ENCODE measurements at places on chromosomes 1 and 21.

DNA sequence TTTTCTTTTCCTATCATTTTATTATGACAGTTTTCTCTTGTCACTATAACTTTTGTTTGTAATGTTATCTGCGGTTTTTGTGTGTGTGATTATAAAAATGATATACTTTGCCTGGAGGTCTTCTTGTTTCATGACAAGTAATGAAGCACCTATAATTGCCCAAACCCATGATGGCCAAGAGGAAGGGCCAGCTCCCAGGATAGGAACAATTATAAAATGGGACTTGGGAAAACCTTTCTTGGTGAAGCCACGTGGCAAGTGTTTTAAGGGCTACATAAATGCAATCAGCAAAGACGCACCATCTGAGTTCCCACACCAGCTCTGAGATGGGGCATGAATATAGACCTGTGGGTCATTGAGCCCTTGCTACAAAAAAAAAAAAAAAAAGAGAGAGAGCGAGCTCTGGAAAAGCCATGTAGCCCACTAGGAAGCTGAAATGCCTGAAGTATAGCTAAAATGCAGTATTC lies 462.6 kb upstream of the RUNX1 start:
- peak; percentile 68 for DNase-seq

DNA sequence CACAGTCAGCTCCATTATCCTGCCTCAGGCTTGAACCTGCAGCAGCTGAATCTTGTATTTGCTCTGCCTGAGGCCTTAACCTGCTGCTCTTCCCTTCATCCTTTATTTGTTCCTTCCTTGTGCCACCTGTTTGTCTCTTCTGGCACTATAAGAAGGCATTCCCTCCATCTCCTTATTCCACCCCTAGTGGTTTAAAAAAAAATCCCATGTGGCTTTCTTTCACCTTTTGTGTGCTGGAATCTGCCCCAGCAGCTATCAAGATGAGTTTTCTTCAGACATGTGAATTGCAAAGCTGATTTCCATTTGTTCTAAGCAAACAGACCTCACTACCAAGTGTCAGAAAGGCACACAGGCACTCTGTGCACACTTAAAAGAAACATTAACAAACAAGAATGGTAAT lies 294.6 kb downstream of the TTLL7 start:
- DNase-seq = no peak

GRCh38 chr1:78375996-78376395 lies 114.8 kb upstream of the PTGFR start:
- no peak for DNase-seq

GRCh38 chr1:145980457-145980994 lies 15.9 kb downstream of the TXNIP start:
- no peak for DNase-seq

- no peak for DNase-seq
Measured at GRCh38 chr1:41371630-41372599, 10.7 kb downstream of the FOXO6 start.

DNA sequence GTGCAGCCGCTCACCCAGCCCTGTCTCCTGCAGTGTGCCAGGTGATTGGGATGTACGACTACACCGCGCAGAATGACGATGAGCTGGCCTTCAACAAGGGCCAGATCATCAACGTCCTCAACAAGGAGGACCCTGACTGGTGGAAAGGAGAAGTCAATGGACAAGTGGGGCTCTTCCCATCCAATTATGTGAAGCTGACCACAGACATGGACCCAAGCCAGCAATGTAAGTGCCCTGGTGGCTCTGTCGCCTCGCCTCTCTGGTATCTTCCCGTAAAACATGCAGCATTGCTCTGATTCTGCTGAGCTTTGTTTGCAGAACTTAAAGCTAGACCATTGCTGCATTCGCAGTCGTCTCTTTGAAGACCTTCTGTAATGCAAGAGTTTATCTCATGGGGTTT lies 79.2 kb downstream of the ATP5PO start:
- no peak for DNase-seq

- no peak for DNase-seq
Measured at GRCh38 chr1:81369833-81370232, 430.9 kb upstream of the ADGRL2 start.

DNA sequence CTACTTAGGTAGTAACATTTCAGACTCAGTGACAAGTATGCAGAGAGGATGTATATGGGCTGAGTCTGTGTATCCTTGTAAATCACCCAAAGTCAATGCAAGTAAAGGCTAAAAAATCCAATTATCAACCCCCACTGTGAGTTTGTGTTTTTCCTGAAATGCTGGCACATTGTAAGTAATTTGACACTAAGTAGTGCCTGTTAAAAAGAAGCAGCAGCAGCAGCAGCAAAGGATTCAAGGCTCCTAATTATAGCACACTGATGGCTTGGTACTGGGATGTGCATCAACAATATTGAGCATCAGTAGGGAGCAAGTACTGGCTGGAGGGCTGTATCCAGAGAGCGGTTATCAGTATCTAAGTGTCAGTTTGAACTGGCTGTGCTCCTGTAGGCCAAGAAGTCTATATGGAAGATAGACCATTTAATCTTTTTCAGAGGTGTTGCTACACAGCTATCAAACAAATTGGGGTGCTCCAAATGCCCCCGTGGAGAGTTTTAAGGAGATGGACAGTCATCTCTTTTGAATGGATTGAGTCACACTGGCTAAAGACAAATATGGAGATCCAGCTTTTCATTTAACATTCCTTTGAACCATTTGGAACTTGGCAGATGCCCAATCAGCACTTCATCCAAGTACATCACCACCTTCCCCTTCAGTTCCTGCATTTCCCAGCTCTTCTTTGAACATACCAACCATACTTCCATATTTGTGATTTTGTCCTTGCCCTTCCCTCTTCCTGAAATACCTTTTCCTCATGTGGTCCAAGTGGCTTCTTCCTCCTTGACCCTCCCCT lies 241.2 kb upstream of the ST6GALNAC5 start:
- no peak for DNase-seq

DNA sequence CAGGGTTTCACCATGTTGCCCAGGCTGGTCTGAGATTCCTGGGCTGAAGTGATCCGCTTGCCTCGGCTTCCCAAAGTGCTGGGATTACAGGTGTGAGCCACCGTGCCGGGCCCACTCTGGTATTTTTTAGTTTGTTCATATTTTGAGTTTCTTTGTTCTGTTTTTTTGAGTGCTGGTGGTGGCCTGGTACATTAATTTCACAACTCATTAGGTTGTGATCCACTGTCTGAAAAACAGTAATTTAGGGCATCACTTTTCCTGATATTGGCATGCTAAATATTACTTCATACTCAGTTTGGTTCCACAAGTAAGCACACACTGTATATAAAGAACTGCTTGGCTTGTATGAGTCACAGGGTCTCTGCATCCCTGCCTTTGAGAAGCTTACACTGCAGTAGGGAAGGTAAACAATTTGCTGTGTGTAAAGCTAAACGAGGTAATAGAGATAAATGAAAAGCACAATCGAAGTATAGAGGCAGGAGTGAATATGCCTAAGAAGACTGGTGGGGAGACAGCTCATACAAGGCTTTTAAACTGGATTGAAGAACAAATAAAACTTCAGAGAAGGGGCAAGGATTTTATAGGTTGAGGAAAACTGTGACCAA lies 7.7 kb downstream of the SNX27 start:
- DNase-seq = peak; percentile 32

GRCh38 chr1:1200876-1201810 lies 5.2 kb downstream of the TNFRSF18 start:
- no peak for DNase-seq

DNA sequence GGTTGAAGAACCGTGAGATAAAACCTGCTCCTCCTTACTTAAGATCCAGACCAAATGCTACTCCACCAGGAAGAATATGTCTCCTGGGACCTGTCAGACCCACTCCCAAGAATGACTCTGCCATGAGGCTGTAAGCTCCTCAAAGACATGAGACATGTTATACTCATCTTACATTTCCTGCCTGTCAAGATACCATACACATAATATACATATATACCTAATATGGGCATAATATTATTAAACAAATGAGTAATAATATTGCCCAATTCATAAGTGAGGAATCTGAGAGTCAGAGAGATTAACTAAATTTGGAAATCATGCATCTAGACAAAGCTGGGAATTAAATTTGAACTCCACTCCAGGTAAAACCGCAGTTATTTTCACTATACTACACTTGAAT lies 634.9 kb downstream of the LMO4 start:
- DNase-seq = no peak

GRCh38 chr1:182259229-182259872 lies 132.2 kb downstream of the GLUL start:
- peak; percentile 59 for DNase-seq

DNA sequence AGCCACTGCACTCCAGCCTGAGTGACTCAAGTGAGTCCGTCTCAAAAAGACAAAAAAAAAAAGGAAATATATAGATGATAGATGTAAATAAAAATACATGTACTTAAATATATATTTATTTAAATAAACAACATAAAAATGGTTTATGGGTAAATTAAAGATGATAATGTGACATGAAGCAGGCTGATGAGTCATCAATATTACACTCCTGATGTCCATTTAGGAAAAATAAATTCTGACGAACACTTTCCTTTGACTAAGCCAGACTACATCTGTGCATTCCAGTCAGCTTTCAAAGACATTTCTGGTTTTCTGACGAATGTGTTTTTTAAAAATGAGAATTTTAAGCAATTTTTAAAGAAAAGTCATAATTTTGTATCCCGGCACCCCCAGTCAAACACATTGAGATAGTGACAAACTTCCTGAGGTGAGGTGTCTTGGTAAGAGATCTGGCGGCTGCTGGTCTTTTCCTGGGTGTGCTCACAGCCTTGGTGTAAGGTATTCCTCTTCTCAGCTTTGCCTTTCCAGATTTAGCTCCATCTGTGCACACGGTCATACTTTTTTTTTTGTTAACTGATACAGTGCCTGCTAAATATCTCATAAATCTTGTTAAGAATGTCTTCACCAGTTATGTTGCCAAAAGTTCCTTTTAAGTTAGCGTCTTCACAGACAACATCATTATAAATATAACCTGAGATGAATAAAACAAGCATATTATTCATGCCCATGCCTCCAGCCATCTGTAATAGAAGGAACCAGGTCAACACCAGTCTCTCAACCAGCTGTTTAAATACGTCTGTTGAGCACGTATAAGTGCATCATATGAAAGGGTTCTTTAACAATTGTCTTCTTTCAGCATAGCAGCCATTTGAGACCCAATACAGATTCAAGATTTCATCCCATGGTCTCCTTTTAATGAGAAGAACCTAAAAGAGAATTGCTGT lies 214.5 kb upstream of the PLD5 start:
- no peak for DNase-seq

DNA sequence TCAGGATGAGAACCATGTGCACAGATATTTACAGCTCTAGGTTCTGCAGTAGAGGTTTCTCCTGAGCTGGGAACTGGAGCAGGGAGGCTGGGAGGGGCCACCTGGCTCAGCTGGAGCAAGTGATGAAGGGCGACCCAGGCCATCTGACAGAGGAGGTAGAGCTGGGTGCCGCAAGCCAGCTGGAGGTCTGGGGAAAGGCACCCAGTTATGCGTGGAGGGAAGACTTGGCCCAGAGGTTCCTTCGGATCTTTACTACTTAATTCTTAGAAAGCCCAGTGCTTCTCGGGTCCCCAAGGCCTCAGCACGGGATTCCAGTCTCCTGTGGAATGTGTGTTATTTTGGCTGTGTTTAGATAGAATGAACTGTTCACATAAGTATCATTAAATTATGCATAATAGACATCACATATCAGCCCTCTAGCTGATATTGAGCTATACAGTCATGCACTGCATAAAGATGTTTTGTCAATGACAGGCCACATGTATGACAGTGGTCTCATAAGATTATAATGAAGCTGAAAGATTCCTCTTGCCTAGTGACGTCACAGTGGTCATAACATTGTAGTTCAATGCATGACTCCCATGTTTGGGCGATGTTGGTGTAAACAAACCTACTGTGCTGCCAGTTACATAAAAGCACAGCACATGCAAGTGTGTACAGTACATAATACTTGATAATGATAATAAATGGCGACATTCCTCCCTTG lies 245.1 kb downstream of the RHOU start:
- DNase-seq = no peak

- no peak for DNase-seq
Measured at GRCh38 chr1:230753586-230754251, 6.5 kb downstream of the CAPN9 start.

DNA sequence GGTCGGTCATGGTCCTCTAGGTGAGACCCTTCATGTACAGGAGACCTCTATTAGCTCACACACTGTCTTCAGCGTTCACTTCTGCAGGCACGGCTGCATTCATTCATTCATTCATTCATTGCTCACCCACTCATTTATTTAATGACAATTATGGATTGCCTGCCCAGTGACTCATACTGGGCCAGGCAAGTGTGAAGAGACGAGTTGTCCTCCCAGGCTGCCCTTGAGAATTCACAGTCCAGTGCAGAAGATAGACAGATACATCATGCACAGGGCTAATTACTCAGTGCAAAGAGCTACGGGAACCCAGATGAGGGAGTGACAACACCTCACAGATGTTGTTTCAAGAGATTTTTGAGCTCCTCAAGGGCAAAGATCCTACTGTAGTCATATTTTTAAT lies 248.4 kb downstream of the TNR start:
- no peak for DNase-seq

DNA sequence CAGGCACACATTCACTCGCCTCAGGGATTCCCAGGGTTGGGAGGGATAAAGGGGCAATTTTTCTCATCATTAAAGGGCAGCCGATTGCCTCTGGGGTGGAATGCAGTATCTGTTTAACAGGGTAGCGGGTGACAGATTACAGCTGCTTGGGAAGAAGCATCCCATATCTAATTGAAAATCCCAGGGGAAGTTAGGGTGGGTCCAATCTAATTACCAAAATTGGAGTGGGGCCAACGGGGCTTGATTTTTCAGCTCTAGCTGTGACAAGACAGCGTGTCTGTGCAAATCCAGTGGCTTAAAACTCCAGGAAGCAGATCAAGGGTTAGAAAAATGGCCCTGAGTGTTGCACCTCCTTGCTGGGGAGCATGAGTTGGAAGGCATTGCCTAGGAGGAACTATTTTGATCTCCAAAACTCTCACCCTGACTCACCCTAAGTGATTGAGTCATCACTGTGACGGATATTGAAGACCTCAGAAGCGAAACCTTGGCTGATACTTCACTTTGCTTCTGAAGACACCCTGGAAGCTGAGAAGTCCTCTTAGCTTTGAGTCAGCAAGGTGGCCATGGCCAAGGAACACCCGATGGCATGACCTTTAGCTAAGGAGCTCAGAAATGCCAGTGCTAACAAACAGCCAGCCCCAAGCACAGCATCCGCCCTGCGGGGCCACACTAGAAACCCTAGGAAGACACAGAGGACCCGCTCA lies 46.0 kb downstream of the GRHL3 start:
- peak; percentile 91 for DNase-seq

- no peak for DNase-seq
Measured at GRCh38 chr1:11802616-11802972, 3.2 kb downstream of the MTHFR start.

DNA sequence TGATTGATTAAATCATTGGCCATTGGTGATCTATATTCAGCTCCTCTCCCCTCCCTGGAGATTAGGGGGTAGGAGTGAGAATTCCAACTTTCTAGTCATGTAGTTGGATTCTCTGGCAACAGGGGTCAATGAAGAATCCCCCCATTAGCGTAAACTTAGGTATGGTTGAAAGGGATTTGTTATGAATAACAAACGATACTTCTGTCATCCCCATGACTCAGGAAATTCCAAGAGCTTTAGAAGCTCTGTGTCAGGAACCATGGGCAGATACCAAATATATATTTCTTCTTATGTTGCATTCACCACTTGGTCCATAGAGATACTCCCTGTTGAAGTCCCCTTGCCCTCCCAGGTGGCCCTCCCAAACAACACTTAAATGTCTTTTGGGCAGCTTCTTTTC lies 124.5 kb downstream of the DNM3 start:
- peak; percentile 14 for DNase-seq
